ENCODE measurements at places on chromosomes 5 and 9. TPM values are rescaled to one million over a fixed set of nuclear protein-coding genes. Genes with fewer than 3 reads are reported as not detected.

The KCNIP1 gene
- total RNA-seq, result 0.36 TPM

The CEP72 gene
- 25.8 TPM for total RNA-seq

The KIAA0825 gene
- total RNA-seq, result 1.7 TPM

The PDE8B gene
- under 0.01 TPM for total RNA-seq

The IL4 gene
- not detected for total RNA-seq

The MLANA gene
- 1,023 TPM for total RNA-seq

The QRFP gene
- not detected for total RNA-seq

The GNPDA1 gene
- total RNA-seq, result 159 TPM

The MYO10 gene
- total RNA-seq, result 162 TPM

The FAM81B gene
- not detected for total RNA-seq

The ZNF366 gene
- total RNA-seq, result 0.69 TPM

The SOHLH1 gene
- not detected for total RNA-seq

The MARCHF3 gene
- 2.6 TPM for total RNA-seq

The TNC gene
- total RNA-seq, result 86.1 TPM

The CENPK gene
- 36.0 TPM for total RNA-seq

The EFNA5 gene
- total RNA-seq, result 6.5 TPM

The CCDC192 gene
- not detected for total RNA-seq

The SYK gene
- 8.0 TPM for total RNA-seq

The FBN2 gene
- 5.9 TPM for total RNA-seq

All from melanocyte of skin (primary cell).